CD4-positive, alpha-beta T cell treated with Interleukin-1 beta for 1 hour (primary cell): ENCODE measurements at places on chromosomes 6 and 20.

- DNase-seq, result no peak
Measured at GRCh38 chr6:31394381-31394780, 9.0 kb upstream of the MICA start.

- DNase-seq, result no peak
Measured at GRCh38 chr6:149419696-149420404, 19.8 kb downstream of the SUMO4 start.

GRCh38 chr6:35181933-35182612 is 31.7 kb upstream of the SCUBE3 start:
- DNase-seq, result no peak

DNA sequence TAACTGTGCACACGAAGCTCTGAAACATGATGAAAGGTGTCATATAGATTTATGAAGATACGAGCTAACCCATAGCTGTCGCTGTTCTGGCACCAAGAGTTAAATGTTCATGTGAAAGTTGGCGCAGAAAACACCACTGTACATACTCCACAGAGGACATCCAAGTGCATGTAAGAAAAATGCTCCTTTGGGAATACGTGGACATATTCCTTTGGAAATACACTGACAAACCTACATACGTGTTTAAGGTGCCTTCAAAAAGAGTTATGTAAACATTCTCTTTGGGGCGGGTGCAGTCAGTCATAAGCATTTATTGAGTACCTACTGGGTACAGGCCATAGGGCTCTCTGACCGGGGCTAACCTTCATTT is 723 bp upstream of the ARID1B start:
- DNase-seq, result peak; percentile 10

DNA sequence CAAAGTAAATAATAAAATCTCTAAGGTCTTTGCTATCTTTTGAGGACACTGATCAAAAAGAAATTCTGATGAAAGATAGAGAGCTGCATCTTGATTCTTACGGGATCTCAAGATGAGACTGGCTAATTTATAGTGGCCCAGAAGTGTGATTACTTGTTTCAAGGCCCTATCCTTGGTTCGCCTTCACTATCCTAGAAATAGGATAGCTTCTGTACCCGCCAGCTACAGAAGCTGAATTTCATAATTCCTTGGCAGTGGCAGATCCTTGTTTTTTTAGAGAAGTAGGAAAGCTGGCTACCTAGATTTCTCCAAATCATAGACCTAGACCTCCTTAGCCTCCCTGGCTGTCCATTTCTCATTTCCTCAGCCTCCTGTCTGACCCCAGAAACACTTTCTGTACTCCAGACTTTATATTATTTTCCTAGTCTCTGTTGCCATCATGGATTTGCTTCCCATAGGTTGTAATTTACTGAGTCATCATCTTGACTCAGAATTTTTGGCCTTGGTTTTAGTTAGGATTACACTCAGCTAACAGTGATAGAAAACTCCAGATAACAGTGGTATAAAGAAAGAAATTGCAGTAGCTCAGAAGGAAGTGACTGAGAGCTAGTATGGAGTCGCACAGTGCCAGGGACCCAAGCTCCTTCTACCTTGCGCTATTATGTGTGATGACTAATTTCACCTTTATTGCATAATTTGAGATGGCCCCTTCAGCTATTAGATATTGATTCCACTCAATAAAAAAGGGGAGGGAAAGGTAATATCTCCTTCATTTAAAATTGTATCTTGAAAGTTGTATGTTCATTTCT is 27.7 kb downstream of the PHF3 start:
- no peak for DNase-seq

GRCh38 chr20:52031563-52032303 is 159.8 kb downstream of the ZFP64 start:
- DNase-seq, result peak; percentile 4

GRCh38 chr6:132007474-132008190 is 56.5 kb upstream of the CCN2 start:
- no peak for DNase-seq

DNA sequence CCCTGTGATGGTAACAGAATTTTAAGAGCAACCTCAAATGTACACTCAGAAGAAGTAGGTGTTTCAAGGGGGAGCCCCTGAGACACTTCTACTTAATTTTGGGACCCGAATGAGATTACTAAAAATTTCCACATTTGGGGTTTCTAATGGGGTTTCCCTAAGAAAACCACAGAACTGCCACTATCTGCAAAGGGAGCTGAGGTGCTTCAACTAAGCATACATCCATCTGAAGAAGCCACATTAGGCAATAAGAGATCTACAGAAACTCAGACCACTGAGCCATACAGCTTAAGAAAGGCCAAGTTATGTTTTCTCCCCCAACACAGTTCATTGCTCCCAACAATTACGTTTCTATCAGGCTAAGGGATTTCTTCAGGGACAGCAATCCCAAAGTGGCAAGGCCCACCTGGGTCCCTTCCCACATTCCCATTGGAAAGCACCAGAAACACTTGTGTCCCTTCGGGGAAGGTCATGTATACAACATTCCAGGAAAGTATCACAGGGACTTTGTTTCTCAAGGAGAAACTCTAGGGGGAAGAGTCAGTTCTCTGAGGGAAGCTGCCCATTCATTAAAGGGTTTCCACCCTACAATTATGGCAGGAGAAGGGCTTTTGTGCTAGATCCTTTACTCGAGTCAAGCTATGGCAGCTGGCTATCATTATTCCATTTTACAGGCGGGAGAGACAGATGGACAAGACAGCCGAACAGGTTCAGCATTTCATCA is 5.0 kb downstream of the BCL2L1 start:
- no peak for DNase-seq

DNA sequence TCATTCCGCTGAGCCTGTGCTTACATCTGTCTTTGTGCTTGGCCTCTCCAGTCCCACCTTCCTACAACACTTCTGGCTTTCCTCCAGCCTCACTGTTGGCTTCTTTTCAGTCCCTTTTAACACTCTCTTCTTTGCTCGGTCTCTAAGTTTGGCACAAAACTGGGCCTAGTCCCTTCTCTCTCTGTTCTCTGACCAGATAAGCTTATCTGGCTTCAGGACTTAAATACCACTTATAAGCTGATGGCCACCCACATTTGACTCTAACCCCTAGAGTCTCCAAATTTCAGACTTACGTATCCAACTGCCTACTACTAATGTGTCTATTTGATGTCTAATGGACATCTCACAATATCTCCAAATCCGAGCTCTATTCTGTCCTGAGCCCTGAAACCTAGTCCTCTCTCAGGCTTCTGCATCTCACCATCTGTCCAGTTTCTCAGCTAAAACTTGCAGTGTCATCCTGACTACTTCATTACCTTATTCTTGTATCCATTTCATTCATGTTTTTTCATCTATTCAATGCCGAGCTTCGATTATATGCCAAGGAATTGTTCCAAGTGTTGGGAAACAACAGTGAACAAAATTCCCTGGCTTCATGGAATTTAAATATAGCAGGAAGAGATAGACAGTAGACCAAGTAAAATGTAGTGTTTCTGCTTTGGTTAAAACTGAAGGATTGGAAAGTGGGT is 40.1 kb downstream of the TBPL1 start:
- DNase-seq, result no peak
